ENCODE measurements at places on chromosomes 4 and X.
A peak's percentile ranks its signal among the peaks of the same experiment; 100 is the strongest.

GRCh38 chr4:108636246-108636645, 14.2 kb upstream of the OSTC start:
- no peak for DNase-seq

DNA sequence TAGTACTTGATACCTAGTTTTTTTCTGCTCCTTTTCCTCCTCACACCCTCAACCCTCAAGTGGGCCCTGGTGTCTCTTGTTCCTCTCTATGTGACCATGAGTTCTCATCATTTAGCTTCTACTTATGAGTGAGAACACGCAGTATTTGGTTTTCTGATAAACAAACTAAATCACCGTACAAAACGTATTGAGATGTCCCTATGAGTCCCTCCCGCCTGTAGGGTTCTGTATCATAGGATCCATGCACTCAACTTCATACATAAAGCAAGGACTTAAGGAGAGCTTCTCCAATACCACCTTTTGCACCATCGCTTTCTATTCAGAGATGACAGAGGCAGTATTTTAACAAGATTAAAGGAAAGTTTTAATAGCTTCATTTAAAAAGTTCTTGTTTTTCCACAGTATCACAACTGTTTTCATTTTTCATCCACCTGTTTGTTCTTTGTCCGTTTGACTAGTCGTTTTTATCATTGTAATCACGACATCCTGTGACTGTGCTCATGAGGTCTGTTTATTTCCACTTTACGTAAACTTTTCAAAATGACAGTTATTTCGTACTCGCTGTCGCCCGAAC, 457 bp upstream of the RAB9A start:
- no peak for DNase-seq

DNA sequence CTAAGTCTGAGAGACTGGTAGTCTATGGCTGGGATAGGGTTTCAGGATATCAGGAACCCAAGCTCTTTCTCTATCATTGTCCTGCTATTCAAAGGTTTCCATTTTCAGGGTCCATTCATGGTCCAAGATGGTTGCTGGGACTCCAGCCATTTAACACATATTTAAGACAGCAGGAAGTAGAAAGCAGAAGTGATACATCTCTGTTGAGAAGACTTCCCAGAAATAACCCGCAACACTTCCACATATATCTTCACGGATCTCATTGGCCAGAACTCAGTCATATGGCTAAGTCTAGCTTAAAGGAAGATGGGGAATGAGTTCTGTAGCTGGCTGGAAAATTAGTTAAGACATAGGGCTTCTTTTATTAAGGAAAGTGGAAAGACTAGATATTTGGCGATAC, 23.8 kb downstream of the CTSO start:
- no peak for DNase-seq

GRCh38 chr4:109562457-109563239, 2.6 kb downstream of the MCUB start:
- DNase-seq: no peak

GRCh38 chr4:180960743-180961401, 1282.3 kb upstream of the TENM3 start:
- DNase-seq: no peak

DNA sequence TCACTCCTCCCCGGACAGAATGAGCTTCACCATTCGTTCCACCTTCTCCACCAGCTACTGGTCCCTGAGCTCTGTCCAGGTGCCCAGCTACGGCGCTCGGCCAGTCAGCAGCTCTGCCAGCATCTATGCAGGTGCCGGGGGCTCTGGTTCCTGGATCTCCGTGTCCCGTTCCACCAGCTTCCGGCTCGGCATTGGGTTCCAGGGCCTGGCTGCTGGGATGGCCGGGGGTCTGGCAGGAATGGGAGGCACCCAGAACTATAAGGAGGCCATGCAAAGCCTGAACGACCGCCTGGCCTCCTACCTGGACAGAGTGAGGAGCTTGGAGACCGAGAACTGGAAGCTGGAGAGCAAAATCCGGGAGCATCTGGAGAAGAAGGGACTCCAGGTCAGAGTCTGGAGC, 36.4 kb upstream of the N4BP2 start:
- DNase-seq: no peak

DNA sequence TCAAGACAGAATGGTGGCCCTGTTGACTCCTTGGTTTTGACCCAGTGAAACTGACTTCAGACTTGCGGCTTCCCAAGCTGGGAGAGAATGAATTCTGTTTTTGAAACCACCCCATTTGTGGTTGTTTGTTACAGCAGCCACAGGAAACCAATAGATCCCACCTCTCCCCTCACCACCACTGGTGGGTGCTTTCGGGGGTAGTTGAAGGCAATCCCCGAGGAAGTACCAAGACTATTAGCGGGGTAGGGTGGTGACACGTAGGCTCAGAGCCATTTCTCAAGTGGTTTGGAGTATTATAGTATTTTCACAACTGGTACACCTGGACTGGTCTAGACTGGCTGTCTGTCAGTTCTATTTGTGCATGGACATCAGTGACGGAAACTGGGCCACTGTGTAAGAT, 189.1 kb upstream of the RBPJ start:
- no peak for DNase-seq

DNA sequence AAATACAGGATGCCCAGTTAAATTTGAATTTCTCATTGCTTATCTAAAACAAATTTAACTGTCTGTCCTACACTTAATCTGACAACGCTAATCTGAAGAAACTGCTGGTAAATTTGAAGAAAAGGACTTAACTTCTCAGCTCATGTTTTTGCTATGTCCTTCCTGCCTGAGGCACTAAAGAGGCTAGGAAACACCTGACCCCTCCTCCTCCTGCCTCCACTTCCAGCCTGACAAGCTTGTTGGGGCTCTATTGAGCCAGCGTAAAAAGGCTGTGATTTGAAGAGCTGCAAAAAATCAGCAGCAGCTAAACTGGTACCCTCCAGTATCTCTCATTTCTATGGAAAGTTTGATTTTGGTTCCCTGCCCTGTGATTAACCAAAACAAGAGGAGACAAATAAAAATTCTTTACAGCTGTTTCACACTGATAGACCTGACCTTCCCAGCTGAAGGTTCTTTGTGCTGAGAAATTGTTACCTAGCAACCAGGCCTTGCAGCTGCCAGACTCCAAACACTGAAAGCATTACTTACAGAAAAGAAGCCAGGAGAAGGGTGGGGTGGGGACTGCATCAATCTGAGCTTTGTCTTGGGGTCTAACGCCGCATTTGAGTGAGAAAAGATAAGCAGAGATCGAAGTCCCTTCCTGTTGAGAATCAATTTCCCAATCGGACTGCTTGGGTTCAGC, 35.0 kb downstream of the DCX start:
- no peak for DNase-seq

DNA sequence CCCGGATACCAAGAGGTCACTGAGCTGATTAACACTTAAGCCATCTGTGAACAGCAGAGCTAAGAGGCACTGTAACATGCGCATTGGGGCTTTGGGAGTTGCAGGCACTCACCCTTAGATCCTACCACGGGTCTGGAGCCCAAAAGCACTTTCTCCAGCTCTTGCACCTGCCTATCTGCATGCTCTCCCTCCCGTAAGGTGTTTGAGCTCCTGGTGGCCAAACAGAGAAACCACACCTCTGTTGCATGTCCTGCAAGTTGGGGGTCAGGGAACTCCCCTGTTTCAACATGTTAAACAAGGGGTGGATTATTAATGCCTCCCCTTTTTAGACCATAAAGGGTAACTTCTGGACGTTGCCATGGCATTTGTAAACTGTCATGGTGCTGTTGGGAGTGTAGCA, 49.8 kb downstream of the GYPA start:
- no peak for DNase-seq

DNA sequence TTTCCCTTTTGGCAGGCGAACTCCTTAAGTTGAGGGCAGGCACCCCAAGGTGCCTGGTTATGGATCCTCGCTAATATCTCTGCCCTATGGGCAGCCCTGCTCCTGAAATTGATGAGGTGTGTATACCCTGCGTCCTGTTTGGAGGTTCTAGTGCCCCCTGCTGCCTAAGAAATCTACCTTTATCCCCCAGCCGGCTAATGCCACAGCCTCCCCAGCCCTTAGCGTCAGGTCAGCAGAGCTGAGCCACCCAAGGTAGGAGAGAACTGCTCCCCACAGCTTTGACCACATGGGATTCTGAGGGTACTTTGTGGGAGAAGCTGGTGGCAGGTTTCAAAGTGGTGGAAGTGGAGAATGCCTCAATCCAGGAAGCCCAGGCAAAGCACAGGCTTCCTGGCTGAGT, 50.8 kb downstream of the ANAPC4 start:
- DNase-seq: no peak

- no peak for DNase-seq
Observed at GRCh38 chr4:115249808-115250207, 136.4 kb upstream of the NDST4 start.

GRCh38 chr4:25484243-25484721, 107.2 kb downstream of the ANAPC4 start:
- DNase-seq: no peak

- no peak for DNase-seq
Observed at GRCh38 chrX:154019061-154019621, 561 bp downstream of the IRAK1 start.

DNA sequence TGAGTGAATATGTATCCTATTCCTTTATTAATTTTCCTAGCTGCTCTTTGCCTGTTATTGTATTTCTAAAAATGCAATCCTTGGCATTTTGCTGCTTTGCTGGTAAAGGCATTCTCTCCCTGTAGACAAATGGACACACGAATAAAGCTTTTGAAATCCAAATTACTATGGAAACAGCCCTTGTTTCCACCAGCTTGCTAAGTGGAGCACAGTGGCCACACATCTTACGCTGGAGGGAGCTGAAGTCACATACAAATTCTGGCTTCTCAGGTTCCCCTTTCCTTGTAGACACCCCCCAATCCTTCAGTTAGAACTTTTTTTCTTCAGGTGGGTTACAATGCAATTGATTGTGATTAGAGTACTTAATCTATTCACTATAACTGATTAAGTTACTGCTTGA, 66.2 kb downstream of the AGA start:
- no peak for DNase-seq

DNA sequence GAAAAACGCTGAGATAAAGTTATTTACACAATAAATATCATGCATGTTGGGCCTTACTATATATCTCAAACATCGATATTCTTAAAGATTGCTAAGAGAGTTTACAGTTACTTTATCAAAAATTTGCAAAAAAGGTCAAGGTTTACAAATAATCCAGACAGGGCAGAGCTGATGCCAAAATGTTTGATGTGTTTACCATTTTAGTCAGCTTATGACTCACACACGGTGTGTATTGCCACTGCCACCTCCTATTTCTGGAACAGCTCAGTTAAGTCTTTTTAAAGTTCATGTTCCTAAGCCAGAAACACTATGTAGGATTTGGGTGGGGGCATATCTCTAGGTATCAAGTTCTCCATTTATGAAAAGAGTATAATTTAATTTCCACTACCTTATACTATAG, 580.6 kb downstream of the INPP4B start:
- DNase-seq: no peak

DNA sequence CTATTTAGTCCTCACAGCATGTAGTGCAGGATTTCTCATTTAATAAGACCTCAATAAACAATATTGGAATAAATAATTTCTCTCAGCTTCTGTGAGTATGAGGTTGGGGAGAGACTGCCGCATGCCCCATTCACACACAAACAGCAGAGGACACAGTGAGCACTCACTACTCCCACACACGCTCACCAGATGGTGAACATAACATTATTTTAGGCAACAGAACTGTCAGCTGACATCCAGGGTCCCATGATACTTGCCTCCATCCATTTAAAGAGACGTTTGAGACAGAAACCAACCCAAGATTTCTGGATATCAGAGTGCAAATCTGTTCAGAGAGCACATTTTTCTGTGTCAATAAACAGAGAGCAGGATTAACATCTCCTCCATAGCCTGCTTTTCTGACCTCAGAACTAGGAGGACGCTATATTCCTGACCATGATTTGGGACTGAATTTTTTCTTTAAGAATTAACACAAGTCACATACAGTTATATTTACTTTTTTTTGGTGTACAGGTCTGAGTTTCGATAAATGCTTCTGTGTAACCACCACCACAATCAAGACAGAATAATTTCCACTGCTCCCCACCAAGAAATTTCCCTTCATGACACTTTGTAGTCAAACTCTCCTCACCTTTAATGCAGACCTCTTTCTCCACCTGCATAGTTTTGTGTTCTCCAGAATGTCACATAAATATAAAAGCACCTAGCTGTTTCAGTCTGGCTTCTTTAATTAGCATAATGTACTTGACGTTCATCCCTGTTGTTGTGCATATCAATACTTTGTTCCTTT, 16.7 kb downstream of the GPRIN3 start:
- DNase-seq: no peak

- DNase-seq: no peak
Observed at GRCh38 chrX:39820938-39821708, 276.6 kb downstream of the BCOR start.

DNA sequence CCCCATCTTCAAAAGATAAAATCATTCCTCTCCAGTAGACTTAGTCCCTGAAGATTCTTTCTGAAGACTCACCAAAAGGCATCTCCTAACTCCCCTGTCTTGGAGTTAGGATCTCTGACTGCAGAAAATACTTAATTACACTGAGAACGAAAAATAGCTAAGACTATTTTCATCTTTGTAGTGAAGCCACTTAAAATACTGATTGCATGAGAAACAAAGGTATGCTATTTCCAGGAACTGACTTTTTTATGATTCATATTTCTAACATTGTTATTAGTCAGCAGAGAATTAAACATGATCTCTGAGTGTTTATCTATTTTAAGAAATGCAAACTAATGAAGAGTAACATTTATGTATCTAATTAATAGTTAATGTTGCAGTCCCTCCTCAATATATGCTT, 71.8 kb upstream of the NR3C2 start:
- no peak for DNase-seq

GRCh38 chrX:124518885-124519284, 172.5 kb downstream of the SH2D1A start:
- peak; percentile 8 for DNase-seq

- DNase-seq: no peak
Observed at GRCh38 chr4:18012807-18013462, 8.6 kb downstream of the LCORL start.

DNA sequence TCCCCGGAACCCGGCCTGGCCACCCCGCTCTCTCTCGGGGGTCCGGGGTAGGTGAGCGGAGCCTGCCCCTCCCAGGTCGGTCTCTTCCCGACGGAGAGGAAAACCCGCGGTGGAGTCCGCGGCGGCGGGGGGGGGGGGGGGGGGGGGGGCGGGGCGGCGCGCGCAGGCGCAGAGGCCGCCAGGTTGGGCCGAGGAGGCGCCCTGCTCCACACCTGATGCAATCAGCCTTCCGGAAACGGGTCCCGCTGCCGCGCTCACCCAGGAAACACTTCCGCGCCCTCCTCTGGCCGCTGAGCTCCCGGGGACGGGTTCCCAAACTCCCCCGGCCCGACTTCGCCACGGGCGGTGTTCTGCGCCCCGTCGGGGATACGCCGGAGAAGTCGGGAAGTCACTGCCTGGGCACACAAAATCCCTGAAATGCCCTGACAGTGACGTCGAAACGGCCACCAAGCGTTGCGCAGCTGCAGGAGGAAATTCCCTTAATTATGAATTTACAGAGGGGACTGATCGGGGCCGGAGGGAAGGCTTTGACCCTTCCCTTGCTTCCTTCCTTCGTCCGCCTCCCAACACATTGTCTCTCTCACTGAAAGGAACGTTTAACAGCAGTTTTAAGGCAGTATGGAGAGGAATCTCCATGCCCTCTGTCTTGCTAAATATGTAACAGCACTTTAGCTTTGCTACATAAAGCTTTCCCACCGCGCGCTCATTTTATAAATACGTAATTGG, 2.1 kb upstream of the APBB2 start:
- DNase-seq: peak; percentile 28

Data from GM04503 (cell line).